ENCODE measurements at places on chromosomes 7 and 10. TPM values are rescaled to one million over a fixed set of nuclear protein-coding genes. Genes with fewer than 3 reads are reported as not detected.

GRCh38 chr7:48904975-48905374 is 19.4 kb upstream of the CDC14C start:
- no peak for DNase-seq
- H3K4me3 ChIP-seq: no peak overlapping the region
- H3K27ac ChIP-seq: no peak overlapping the region

The PHKG1 gene
- total RNA-seq: 1.1 TPM

DNA sequence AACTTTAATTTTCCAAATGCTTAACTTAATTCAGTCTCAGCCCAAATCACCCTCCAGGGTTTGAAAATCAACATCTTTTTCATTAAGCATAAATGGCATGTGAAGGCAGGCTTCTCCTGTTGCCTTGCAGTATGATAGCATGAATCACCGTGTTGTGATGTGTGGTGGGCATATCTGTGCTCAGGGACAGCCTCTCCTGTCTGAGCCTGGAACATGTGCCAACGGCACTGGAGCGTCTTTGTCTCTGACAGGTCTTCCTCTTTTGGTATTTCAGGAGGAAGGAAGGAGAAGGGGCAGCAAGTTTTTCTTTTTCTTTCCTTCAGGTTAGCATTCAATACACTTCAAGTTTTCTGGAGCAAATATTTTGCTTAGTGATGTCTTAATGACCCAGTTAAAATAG is 57.6 kb downstream of the LRGUK start:
- no peak for DNase-seq
- H3K4me3 ChIP-seq: no peak overlapping the region
- H3K27me3 ChIP-seq: no peaks in the 10 kb centered on the region
- H3K4me1 ChIP-seq: no peaks in the 10 kb centered on the region
- no peak overlapping the region for H3K27ac ChIP-seq

DNA sequence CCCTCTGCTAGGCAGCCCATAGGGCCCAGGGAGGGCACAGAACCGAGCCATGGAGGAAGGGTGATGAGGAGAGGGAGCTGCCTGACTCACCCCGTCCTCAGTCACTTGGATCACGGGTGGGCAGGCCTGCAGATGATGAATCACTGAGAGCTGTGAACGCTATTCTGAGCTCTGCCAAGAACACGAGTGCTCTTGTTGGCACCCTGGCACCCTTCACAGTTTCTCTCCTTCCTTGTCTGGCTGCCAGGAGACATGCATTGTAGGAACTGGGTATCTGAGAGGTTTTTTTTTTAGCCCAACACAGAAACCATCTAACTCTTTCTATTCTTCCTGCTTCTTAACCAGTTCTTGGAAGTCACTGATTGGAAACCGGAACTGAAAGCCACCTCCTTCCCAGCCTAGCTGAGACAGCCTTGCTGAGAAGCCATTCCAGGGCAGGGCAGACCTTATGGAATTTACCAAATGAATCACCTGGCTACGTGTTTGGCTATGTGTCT is 82.1 kb downstream of the SLC37A3 start:
- no peak overlapping the region for H3K4me3 ChIP-seq
- H3K36me3 ChIP-seq: no peaks in the 10 kb centered on the region
- DNase-seq: no peak
- H3K27ac ChIP-seq: no peak overlapping the region
- H3K27me3 ChIP-seq: no peaks in the 10 kb centered on the region

The OR2A5 gene
- total RNA-seq: not detected

DNA sequence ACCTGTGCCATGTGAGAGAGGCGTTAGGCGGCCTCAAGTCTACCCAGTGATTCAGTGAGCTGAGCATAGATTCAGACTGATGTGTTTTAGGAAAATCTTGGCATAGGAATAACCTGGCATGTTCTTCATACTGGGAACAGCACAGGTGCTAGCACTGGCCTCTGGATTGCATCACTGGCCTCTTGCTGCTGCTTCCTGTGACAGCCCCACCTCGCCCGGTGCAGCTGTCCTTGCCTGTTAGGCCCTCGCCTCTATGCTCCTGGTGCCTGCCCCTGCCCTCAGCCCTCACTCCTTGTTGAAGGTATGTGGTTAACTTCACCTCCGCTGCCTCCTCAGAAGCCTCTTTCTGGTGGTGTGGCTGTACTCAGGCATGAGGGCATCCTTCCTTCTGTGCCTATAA is 46.2 kb downstream of the BLNK start:
- no peaks in the 10 kb centered on the region for H3K36me3 ChIP-seq
- H3K27ac ChIP-seq: no peak overlapping the region
- H3K4me1 ChIP-seq: peaks cover 3% of the 10 kb centered on the region
- H3K4me3 ChIP-seq: no peak overlapping the region
- DNase-seq: no peak

GRCh38 chr7:22185559-22185958 is 171.4 kb downstream of the RAPGEF5 start:
- H3K27me3 ChIP-seq: no peaks in the 10 kb centered on the region
- H3K27ac ChIP-seq: no peak overlapping the region

DNA sequence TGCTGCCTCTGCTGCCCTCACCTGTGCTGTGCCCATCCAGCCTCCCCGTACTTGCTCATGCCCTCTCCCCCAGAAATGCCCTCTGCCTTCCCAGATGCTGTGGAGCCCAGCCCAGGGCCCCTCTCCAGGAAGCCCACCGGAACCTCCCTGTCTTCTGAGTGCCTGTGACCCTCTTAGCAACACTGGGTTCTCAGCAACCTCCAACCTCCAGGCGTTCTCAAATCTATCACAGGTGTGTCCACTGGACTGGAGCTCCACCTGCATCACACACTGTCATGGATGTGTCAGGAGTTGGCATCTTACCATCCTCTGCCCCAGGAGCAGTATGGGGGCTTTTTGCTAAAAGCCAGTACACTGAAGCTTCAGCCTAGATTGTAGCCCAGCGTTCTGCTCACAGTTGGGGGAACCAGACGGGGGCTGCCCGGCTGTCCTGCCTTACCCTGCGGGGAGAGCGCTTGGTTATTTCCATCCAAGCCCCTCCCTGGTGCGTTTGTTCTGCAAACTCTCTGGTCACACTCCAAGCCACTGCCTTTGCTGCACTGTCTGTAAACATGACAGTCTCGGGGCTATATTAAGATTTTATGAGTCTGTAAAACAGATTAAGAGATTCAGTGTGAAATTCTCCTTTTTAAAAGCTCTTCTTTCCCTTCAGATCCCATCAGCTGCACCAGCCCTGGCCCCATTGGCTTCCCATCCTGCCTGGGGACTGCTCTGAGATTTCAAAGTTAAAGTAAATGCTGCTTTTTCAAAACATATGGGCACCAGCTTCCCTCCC is 71.3 kb upstream of the CPXM2 start:
- no peaks in the 10 kb centered on the region for H3K4me1 ChIP-seq
- no peak overlapping the region for H3K27ac ChIP-seq
- H3K36me3 ChIP-seq: no peaks in the 10 kb centered on the region
- DNase-seq: no peak

DNA sequence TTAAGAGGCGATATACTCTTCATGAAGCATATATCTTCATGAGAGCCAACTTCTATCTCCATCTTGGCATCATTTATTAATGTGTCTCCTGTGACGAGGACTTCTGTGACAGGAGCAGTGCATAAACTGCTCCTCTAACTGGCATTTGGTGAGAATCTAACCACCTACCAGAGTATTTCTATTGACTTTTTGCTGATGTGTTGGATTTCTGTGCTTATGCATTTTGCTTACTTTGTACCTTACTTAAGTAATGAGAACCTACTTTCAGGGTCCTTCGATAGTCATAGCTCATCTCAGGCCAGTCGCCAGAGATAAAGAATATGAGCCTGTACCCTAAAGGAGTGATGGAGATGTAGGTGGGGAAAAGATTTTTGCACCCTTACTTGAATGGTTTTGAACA is 265.7 kb downstream of the SUGCT start:
- H3K27me3 ChIP-seq: no peaks in the 10 kb centered on the region
- H3K27ac ChIP-seq: no peak overlapping the region
- H3K36me3 ChIP-seq: no peaks in the 10 kb centered on the region
- no peak overlapping the region for H3K4me3 ChIP-seq

GRCh38 chr7:4724648-4725013 is 42.5 kb downstream of the FOXK1 start:
- H3K27me3 ChIP-seq: no peaks in the 10 kb centered on the region
- no peaks in the 10 kb centered on the region for H3K4me1 ChIP-seq
- H3K36me3 ChIP-seq: no peaks in the 10 kb centered on the region
- no peak for DNase-seq
- peak overlapping the region; percentile 12 for H3K27ac ChIP-seq

GRCh38 chr7:1288996-1289551 is 56.4 kb downstream of the UNCX start:
- no peak for DNase-seq
- peaks cover 4% of the 10 kb centered on the region for H3K27me3 ChIP-seq
- H3K27ac ChIP-seq: no peak overlapping the region
- H3K4me3 ChIP-seq: no peak overlapping the region

- H3K27ac ChIP-seq: no peak overlapping the region
- H3K27me3 ChIP-seq: no peaks in the 10 kb centered on the region
Observed at GRCh38 chr7:133775201-133775600, 351.9 kb upstream of the LRGUK start.

DNA sequence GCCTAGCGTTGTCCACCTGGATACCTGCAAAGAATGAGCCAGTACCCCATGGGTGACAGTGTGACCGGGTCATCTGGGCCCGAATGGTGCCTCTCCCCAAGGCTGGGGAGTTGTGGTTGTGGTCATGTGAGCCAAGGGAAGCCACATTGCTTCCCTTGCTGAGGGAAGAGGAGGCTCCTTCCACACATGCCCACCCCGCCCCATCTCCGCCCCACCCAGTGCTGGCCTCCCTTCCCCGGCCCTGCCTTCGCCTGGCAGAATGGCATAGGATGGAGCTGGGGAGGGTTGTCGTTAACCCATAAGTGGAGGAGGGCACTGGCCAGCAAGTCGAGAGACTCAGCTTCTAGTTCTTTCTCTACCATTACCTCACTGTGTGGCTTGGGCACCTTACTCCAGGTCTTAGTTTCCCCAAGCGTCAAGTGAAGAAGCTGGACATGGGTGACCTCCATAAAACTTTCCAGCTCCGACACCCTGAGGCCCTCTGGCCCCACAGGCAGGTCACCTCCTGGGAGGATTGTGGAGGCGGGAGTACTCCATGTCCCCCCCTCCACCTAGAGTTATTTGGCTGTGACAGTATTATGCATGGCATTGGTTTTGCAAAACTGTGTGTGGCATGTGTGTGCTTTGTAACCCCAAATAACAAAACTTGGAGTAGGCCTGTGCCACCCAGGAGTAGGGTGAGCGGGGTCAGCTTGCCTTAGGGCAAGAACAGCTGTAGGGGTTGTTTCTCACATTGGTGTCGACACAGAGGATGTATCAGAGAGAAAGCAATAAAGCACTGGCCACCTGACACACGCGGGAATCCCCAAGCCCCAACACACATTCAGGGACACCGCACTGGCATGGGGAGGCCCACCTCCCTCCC is 90.5 kb upstream of the MACROH2A2 start:
- H3K4me1 ChIP-seq: no peaks in the 10 kb centered on the region
- no peak overlapping the region for H3K27ac ChIP-seq
- H3K36me3 ChIP-seq: no peaks in the 10 kb centered on the region
- peaks cover 2% of the 10 kb centered on the region for H3K27me3 ChIP-seq

GRCh38 chr7:50213622-50214017 is 90.9 kb upstream of the IKZF1 start:
- H3K4me1 ChIP-seq: no peaks in the 10 kb centered on the region
- no peak for DNase-seq
- H3K36me3 ChIP-seq: no peaks in the 10 kb centered on the region
- no peak overlapping the region for H3K27ac ChIP-seq
- H3K27me3 ChIP-seq: no peaks in the 10 kb centered on the region

The FXYD4 gene
- not detected for total RNA-seq

The MUC12 gene
- total RNA-seq: 0.49 TPM

The CNPY1 gene
- total RNA-seq: not detected

GRCh38 chr10:11150231-11150731 is 132.6 kb downstream of the CELF2 start:
- no peaks in the 10 kb centered on the region for H3K4me1 ChIP-seq
- H3K27ac ChIP-seq: no peak overlapping the region
- H3K36me3 ChIP-seq: no peaks in the 10 kb centered on the region
- no peak overlapping the region for H3K4me3 ChIP-seq

DNA sequence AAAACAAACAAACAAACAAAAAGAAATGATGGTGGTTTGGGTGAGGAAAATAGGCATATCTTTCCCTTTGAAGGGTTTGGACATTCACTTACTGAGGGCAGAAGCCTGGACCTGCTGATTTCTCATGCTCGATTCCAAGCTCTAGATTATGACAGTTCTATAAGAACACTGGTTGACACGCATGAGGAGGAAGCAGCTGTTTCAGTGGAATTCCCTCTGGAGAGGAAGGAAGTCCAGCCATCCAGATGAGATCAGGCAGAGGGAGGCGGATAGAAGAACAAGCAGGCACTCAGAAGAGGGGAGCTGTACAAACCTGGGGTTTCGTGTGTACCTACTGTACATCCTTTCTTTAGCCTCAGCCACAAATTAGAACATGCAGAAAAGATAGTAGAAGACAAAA is 691.9 kb downstream of the INHBA start:
- H3K27ac ChIP-seq: no peak overlapping the region
- 0 out of 2 replicates have a peak, but pooled peaks cover 3% of the 10 kb centered on the region for H3K4me1 ChIP-seq
- no peaks in the 10 kb centered on the region for H3K36me3 ChIP-seq
- DNase-seq: no peak
- no peak overlapping the region for H3K4me3 ChIP-seq
- H3K27me3 ChIP-seq: no peaks in the 10 kb centered on the region

DNA sequence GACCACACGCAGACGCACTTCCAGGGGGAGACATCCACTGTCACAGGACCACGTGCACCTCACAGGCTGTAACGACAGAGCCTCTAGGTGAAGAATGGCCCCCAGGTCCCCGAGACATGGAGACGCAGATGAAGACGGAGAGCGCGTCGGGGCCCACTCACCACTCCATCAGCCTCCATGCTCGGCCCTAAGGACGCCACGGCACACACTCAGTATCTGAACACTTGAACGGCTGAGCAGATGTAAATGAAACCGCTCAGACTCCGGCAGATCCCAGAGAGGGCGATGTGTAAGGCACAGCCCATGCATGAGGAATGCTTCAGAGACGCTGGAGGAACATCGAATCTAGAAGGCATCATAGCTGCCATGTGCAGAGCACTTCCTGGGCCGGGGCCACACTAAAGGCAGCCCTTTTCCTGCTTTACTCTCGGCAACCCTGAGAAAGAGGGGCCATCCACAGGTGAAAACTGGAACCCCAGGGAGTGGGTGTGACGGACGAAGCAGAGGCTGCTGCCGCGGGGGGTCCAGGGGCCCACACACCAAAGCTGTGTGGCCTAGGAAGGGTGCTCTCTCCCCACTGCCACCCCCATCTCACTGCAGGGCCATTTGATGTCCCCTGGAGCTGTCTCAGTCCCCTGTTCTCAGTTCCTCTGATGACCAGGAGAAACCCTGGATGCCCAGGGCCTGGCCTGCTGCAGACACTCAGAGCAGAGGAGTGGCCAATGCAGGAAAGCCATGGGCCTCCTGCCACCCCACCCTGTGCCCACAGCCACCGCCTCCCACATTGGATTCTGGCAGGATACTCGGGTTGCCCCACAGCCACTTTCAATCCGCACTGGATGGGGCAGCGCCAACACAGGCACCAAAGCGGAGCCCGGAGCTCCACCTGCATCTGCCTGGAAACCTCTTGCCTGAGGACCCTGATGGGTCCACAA is 253.8 kb downstream of the MAD1L1 start:
- peaks cover 2% of the 10 kb centered on the region for H3K36me3 ChIP-seq
- H3K27me3 ChIP-seq: no peaks in the 10 kb centered on the region
- no peaks in the 10 kb centered on the region for H3K4me1 ChIP-seq
- H3K4me3 ChIP-seq: no peak overlapping the region

Data from Caco-2 (cell line).